ENCODE measurements at places on chromosomes 1 and 21.

DNA sequence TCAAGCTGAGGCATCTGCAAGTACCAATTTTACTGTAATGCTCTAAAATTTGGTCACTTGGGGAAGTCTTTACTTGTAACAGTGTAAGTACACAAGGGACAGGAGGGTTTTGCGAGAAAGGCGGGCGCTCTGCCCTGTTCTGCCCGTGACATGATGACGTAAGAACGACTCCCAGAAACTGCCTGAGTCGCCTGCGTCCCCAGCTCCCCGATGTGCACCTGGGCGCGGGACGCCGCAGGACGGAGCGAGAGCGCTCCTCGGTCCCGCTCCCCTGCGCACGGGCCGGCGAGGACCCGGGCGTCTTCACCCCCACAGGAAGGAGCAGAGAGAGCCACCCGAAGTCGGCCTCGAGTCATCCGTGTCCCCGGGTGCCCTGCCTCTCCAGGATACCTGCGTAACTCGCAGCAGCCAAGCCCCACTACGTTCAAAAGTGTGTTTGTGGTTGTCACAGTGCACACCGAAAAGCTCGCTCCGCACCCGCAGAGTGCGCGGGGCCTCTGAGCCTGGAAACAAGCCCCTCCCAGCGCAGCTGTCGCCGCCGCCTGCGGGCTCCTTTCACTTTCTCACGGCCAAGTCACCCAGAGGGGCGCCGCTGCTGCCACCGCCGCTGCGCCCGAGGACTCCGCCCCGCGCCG, 3.3 kb upstream of the ZBTB18 start:
- no peak for DNase-seq

DNA sequence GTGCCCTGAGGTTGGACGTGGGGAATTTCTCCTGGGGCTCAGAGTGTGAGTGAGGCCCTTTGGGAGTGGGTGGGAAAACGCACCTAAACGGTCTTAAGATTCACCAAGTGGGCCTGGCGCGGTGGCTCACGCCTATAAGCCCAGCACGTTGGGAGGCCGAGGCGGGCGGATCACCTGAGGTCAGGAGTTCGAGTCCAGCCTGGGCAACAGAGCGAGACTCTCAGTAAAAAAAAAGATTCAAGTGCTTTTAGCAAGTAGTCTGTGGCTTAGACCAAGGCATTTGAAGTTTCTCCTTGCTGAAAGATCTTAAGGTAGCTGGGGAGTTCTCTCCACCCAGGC, 1.4 kb downstream of the RPS8 start:
- no peak for DNase-seq

- peak; percentile 75 for DNase-seq
Observed at GRCh38 chr21:44932408-44933181, 7.2 kb upstream of the SLX9 start.

DNA sequence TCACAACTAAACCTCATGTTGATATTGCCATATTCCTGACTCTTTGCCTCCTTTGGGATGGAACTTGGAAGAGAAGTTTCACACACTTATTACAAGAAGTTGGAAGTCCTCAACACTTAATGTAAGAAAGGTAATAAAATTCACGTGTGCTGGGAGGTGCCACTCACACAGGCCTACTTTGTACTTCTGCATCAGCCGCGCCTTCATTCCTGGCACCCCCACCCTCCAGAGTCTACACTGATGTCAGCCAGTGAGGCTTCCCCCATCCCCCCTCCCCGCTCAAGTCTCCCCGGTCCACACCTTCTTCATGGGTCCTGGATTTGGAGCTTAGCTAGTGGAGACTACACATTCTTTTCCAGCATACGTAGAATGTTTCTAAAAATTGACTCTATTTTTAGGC, 24.8 kb upstream of the SLC45A1 start:
- no peak for DNase-seq

DNA sequence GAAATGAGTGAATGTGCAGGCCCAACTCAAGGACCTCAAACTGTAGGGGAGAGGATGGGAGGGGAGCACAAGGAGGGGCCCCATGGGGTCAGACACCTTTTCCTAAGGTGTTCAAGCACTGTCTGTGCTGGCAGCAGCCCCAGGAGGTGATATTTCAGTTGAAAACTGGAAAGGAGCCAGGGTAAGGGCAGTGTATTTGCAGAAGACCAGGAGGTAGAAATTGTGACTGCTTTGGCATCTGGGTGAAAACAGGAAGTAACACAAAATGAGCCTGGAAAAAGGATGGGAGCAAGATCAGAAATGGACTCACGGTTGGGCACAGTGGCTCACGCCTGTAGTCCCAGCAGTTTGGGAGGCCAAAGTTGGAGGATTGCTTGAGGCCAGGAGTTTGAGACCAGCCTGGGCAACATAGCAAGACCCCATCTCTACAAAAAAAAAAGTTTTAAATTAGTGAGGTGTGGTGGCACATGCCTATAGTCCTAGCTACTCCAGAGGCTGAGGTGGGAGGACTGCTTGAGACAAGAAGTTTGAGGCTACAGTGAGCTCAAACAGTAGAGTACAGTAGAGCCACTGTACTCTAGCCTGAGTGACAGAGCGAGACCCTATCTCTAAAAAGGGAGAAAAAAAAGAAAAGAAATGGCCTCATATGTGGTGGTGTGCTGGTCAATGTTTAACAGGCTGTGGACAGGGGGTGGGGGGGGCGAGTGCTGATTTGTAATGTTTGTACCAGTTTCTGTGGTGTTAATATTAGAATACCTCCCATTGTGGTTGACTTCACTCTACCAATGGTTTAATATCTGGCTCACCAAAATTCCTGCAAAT, 76.2 kb upstream of the ANGPTL1 start:
- no peak for DNase-seq

- no peak for DNase-seq
Observed at GRCh38 chr1:17121881-17122280, 2.6 kb upstream of the PADI2 start.

DNA sequence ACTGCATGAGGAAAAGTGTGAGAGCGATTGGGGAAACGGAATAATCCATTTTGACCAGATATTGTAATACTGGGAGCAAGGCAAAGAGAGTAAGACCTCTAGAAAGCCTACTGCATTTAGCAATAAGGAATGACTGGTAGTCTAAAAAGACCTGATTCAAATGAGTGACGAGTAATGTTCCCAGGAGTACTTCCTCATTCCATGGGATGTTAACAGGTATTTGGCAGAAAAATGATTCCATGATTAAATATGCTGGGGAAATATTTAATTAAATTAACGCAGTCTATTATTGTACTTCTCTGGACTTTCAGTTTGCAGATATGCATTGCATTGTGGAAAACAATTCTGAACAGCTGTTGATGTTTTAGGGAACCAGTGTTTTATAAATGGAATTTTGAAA, 105.5 kb downstream of the RPE65 start:
- no peak for DNase-seq

DNA sequence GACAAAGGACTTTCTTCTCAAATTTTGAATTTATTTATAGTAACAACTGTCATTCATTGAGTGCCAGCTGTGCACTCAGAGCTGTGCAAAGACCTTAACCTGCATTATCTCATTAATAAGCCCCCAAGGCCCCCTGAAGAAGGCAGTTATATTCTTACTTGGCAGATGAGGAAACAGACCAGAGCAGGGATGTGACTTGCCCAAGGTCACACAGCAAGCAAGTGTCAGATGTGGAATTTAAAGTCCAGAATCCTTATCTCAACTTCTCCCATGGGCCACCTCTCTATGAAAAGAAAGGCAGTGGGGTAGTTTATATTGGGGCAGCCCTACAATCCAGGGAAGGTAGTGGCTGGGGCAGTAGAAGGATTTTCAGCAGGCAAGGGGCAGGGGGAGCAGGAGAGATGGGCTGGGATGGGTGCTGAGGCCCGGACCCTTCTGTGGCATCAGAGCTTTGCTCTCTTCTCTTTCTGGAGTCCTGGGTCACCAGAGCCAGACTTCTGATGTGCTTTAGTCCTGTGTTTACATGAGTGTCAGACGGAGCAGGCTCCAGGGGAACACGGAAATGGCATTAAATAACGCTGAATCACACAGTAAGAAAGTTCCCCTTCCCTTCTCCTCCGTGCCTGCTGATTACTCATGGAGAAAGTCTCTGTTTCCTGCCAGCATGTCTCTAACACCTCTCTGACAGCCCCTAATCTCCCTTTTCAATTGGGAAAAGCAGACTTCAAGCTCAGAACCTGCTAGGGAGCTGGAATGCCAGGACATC, 39.5 kb downstream of the EPHB2 start:
- DNase-seq = no peak

DNA sequence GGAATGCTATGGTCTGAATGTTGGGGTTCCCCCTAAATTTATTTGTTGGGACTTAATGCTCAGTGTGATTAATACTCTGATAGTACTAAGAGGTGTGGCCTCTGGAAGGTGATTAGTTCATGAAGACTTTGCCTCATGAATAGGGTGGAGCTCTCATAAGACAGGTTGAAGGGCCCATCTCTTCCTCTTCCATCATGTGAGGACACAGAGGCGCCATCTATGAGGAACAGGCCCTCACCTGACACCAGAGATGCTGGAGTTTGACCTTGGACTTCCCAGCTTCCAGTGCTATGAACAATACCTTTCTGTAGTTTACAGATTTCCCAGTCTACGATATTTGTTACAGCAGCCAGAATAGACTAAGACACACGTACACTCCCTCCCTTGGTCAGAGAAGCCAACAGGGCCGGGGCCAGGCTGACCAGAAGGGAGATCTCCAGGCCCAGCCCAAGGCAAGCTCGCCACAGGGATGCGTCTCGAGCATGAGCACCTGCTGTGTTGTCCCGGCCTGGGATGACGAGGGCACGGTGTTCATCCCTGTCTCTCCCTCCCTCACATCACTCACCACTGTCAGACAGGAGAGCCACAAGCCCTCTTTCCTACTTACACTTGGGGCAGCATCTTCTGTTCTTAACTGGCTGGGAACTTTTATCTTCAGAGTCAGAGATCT, 4.7 kb upstream of the ABCG1 start:
- DNase-seq = no peak

- DNase-seq = no peak
Observed at GRCh38 chr21:42472521-42472920, 23.5 kb downstream of the RSPH1 start.

DNA sequence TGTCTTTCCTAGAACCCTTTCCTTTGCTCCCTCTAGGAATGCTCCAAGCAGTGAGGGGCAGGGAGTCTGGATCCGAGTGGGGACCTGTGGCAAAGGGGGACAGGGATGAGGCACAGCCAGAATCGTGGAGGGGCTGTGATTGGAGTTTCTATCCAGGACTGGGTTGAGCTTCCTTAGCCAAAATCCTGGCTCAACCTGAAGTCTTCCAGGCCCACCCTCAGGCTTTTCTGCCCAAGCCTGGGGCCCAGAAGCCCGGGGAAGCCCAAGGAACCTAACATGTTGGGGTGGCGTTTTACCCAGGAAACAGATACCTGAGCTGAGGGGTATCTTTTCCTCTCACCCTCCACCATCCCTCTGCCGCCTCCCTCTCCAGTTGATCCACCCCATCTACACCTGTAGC, 5.4 kb downstream of the MYOG start:
- no peak for DNase-seq

GRCh38 chr1:89799495-89799894, 21.3 kb upstream of the LRRC8D start:
- no peak for DNase-seq

GRCh38 chr1:152182944-152183361, 23.9 kb upstream of the RPTN start:
- no peak for DNase-seq

DNA sequence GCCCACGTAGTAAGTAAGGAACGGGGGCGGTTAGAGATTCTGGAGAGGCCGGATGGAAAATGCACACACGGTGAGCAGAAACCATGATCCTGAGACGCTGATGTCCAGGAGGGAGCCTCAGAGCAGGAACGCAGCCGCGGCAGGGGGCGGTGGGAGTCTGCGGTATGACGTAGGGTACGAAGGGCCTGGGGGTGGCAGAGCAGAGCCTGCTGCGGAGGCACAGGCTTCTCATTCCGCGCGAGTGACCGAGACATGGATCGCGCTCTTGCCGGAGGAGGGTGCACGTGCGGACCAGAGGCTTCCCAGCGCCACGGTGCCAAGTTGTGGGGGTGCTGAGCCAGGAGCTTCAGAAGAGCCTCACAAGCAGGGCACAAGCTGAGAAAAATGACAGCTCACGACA, 176.2 kb downstream of the KIF26B start:
- no peak for DNase-seq

All from activated naive CD4-positive, alpha-beta T cell treated with anti-CD3 and anti-CD28 coated beads, Interleukin-2, amount 50 U/mL, for 72 hours (primary cell).